ENCODE measurements at places on chromosomes 16 and 17. TPM values are rescaled to one million over a fixed set of nuclear protein-coding genes. Genes with fewer than 3 reads are reported as not detected.

The ZFP3 gene
- 0.16 TPM for total RNA-seq

The CCL5 gene
- total RNA-seq, result 0.11 TPM

The SEC14L1 gene
- total RNA-seq, result 56.2 TPM

The CCL16 gene
- total RNA-seq, result not detected

The HS3ST4 gene
- total RNA-seq, result not detected

The RHBDL3 gene
- total RNA-seq, result 0.36 TPM

The PDE6G gene
- total RNA-seq, result not detected

The OTOP2 gene
- total RNA-seq, result not detected

The MIF4GD gene
- total RNA-seq, result 9.9 TPM

The PIK3R5 gene
- total RNA-seq, result not detected

The PERCC1 gene
- not detected for total RNA-seq

The TK2 gene
- 18.9 TPM for total RNA-seq

The FOXC2 gene
- total RNA-seq, result 0.45 TPM

The SLFN12L gene
- not detected for total RNA-seq

The CYB5D1 gene
- 4.0 TPM for total RNA-seq

The DNAH3 gene
- total RNA-seq, result 0.05 TPM

The FAM83G gene
- 6.0 TPM for total RNA-seq

The TMEM97 gene
- total RNA-seq, result 20.5 TPM

The HSD17B1 gene
- 0.56 TPM for total RNA-seq

The GPRC5C gene
- not detected for total RNA-seq

The PRAC1 gene
- not detected for total RNA-seq

The SEZ6L2 gene
- total RNA-seq, result 6.4 TPM

The HEATR9 gene
- total RNA-seq, result not detected

The PRR11 gene
- 0.47 TPM for total RNA-seq

The TNFRSF17 gene
- not detected for total RNA-seq

The RNF222 gene
- not detected for total RNA-seq

All from myocyte (in vitro differentiated cells).